ENCODE measurements at places on chromosomes 6 and 20.

GRCh38 chr20:41172296-41173140 lies 35.2 kb downstream of the PLCG1 start:
- DNase-seq, result peak; percentile 48

DNA sequence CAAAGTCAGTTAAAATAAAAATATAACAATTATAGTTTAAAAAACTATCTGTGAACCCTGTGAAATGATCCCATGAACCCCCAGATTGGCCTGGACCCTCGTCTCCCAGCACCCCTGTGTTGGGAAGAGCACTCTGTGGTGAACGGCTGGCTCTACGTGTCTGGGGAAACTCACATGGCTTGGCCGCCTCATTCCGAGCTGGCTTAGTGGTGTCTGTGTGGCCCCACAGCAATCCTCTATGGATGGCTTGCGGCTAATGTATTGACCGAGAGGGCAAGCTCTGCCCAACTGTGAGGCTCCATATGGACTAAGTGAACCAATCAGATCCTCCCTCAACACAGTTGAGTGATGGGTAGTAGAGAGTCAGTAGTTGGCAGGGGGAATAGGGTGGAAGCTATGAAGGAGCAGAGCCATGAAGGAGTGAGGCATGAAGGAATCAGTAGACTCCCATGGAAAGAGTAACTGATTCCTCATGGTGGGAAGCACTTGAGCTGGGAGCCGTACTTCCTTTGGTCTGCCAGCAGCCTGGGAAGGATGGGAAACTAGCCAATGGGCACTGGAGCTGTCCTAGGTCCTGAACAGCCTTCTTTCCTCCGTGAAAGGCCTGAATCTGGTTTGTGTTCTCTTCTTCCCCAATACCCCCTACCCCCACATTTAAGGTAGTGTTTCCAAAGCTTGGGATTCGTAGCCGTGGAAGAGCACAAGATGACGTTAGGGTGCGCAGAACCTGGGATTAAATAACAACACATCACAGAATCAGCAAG lies 21.6 kb upstream of the ZNF831 start:
- peak; percentile 67 for DNase-seq

GRCh38 chr20:18702736-18703135 lies 110.8 kb upstream of the SCP2D1 start:
- no peak for DNase-seq

- no peak for DNase-seq
Measured at GRCh38 chr6:105596284-105596755, 193.4 kb upstream of the PREP start.

GRCh38 chr20:56995635-56996075 lies 270.8 kb downstream of the BMP7 start:
- peak; percentile 92 for DNase-seq

GRCh38 chr6:150247803-150248202 lies 105.0 kb downstream of the PPP1R14C start:
- no peak for DNase-seq

Measured in H7 (cell line).